ENCODE measurements at places on chromosomes 2 and 18.

DNA sequence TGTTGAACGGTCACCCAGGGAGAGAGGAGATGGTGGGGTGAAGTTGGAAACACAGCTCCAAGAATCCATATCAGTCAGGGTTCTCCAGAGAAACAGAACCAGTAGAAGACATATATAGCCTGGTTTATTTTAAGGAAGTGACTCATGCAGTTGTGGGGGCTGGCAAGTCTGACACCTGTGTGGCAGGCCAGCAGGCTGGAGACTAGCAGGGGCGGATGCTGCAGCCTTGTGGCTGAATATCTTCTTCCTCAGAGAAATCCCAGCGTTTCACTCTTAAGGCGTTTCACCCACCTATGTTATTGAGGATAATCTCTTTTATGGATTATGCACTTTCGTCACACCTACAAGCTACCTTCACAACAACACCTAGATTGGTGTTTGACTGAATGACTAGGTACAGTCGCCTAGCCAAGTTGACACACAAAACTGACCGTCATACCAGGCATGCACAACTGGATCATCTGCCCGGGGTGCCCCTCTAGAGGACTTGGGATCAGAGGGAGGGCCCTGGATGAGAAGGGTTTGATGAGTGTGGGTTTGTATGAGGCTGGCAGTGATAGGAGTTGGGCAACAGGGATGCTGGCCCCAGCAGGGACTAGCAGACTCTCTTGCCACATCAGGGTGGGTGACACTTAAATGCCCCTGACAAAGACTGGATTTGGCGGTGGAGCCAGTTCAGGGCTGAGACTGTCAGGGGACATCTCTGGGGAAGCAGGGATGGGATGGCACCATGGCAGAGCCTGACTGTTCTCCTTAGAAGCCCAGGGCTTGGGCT, 23.4 kb downstream of the MROH2A start:
- no peak for DNase-seq

GRCh38 chr18:43705850-43706249, 428.6 kb upstream of the SYT4 start:
- DNase-seq = no peak

DNA sequence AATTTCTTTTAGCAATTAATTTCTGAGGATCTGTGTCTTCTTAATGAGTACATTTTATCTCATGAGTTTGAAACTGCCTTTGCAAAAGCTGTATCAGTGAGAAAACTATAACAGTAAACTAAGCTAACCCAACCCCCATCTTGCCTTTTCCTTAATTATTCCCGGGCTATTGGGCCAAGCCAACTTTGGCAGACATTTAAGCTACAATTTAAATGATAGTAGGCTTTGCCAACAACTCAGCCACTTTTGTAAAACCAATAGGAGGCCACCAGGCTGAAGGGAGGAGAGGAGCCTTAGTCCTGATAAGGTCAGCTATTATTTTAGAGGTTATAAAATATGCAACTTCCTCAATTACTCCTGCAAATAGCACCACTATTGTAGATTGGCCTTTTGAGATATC, 218.0 kb upstream of the KCNJ3 start:
- DNase-seq = no peak

- DNase-seq = no peak
These were observed 74.3 kb upstream of the CYRIA start for GRCh38 chr2:16739778-16740581.

GRCh38 chr2:216519154-216519762, 20.6 kb downstream of the RPL37A start:
- peak; percentile 13 for DNase-seq

GRCh38 chr2:16115881-16116830, 175.8 kb downstream of the MYCN start:
- DNase-seq = no peak

DNA sequence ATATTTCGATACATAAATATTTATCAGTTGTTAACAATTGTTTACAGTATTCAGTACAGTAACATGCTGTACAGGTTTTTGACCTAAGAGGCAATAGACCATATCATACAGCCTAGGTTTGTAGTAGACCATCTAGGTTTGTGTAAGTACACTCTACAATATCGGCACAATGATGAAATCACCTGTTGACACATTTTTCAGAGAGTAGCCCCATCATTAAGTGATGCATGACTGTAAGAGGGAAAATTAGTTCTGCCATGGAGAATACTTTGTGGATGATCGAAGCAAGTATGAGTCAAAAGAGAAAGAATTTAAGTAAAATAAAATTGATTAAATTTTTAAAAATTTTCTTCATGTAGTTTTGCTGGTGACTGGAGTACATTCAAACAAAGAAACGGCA, 32.6 kb downstream of the VIT start:
- DNase-seq = no peak

GRCh38 chr18:10787293-10787901, 261.6 kb downstream of the NAPG start:
- DNase-seq = peak; percentile 76

- no peak for DNase-seq
These were observed 16.4 kb upstream of the CNRIP1 start for GRCh38 chr2:68336192-68336591.

DNA sequence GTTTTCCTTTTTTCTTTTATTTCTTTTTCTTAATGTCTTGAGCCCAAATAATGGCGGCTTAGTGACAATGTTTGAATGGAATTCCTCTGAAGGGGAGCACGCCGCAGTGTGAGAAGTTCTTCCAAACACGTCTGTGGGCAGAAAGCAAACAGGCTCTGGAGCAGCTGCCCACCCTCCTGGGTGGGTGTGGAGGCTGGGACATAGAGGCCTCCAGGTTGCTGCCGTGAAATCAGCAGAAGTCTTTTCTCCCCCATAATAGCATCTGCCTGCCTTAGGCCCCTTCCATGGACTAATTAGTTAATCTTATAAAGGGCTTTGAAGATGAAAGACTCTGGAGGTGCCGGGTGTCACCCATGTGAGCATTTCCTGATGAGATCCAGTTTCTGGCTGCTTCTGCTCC, 213.9 kb downstream of the SH3RF3 start:
- no peak for DNase-seq

- DNase-seq = no peak
These were observed 539.4 kb upstream of the TNP1 start for GRCh38 chr2:217399291-217399690.

- DNase-seq = no peak
These were observed 25.3 kb upstream of the STARD7 start for GRCh38 chr2:96233880-96234316.

- no peak for DNase-seq
These were observed 1.4 kb upstream of the UCN start for GRCh38 chr2:27309651-27310050.

DNA sequence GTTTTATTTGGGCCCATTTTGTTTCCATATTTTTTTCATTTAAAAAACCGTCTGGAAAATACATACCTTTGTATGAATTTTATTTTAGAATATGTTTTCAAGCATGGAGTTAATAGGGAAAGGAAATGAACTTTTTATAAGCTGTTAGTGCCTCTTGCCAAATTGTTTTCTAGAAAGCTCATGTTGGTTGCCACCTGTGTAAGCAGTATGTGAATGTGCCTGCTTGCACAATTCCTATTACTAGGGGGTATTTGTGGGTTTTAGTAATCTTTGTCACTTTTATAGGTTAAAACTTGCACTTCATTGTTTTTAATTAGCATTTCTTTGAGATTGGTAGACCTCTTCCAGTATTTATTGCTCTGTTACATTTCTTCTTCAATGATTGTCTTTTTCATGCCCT, 107.3 kb downstream of the TANC1 start:
- no peak for DNase-seq

DNA sequence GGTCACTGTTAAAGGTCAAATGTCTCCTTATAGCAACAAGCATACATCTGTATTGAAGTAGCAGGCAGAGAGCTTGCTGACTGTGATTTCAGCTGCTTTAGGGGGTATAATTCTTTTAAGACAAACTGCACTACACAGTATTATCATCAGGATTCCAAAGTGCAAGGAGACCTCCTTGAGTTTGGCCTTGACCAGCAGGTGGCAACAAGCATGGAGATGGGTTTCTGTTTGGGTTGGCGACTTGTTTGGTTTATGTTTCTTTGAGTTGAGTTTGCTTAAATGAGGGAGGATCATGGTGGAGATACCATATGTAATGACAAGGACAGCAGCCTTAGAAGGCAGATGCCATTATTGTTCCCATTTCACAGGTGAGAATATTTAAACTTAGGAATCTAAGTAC, 681.0 kb upstream of the ID2 start:
- DNase-seq = no peak

DNA sequence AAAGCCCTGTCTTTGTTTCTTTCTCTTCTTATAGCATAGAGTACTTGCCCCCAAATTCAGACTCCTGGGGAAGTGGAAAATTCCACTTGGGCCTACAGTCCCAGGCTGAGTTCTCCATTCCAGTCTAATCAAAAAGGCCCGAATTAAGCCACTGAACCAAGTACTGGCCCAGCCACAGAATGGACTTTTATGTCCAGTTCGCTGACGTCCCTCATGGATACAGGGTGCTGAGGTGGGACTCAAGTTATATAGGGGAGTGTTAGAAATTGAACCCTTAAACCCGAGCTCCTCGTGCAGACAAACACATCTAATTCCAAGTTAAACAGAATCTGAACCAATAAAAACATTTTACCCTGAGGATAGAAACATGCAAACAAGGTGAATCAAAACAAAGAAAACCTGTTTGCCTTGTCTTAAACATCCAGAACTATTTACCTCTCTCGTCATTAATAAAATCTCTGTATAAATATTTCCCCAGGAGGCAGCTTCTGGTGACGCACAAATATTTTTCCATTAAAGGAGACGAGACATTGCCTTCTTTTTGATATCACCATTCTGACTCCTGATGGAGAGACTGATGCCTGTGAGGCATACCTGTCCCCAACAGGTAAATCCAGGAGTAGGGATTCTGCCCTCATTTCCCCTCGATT, 136.8 kb upstream of the ARL4C start:
- no peak for DNase-seq

DNA sequence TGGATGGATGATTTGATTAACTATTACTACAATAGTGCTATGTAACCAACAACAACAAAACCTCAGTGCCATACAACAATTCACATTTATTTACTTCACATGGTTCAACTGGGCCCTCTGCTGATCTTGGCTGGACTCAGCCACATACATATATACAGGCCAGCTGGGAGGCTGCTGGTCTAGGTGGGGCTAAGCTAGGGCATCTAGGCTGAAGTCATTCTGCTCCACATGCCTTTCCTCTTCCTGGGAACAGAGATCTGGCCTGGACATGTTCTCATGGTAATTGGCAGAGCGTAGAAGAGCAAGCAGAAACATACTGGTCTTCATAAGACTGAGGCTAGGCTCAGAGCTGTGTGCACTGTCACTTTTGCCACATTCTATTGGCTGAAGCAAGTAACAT, 102.8 kb upstream of the RNF152 start:
- no peak for DNase-seq

GRCh38 chr18:5444847-5445246, 99.0 kb downstream of the EPB41L3 start:
- no peak for DNase-seq

- peak; percentile 49 for DNase-seq
These were observed 44.6 kb downstream of the HAUS1 start for GRCh38 chr18:46148810-46149209.

DNA sequence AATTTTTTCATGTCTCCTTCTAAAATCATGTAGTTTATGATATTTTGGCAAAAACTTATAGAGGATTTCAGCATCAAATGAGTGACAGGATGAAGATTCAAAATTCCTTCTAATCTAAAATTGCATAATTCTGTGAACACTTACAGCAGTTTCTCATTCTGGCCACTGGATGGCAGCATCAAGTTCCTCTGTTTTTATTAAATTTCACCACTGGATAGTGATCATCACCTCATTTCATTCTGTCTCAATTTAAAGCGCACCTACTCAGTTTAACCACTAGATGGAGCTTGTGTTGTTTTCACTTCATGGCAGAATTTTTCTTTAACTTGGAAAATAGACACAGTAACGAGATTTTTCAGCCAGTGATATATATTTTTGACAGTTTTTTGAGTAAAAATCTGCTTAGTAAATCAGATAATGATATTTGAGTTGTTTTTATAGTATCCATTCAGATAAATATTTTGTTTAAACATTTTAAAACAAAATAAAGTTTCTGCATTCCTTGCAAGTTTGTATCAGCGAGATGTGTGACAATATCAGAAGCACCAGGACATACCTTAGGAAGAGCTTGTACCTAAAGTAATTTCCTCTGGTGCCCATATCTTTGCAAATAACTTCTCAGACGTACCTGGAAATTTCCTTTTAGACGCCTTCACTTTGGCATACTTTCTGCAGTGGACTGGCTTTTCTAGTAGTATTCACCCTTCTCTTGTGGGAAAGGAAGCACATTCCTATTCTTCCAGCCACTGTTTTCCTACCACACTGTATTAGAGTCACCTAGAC, 94.7 kb upstream of the ARHGAP15 start:
- peak; percentile 76 for DNase-seq

GRCh38 chr2:233565685-233566140, 869 bp downstream of the USP40 start:
- no peak for DNase-seq

DNA sequence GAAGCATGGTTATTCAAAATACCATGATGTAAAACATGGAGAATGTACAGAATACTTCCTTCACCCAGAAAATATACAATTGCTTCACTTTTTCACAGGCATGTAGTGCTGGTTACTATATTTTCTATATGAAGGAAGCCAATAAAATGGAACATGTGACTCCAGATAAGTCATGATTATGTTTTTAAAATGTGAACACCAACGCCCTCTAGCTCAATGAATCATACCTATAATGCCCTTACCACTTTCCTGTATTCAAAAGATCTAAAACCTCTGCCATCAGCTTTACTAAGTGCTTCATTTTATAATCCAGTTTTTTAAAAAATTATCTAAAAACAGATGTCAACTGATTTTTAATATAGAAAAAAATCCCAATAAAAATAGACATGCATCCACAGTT, 59.9 kb downstream of the SMAD2 start:
- DNase-seq = no peak

- no peak for DNase-seq
These were observed 263.3 kb upstream of the PKDCC start for GRCh38 chr2:41784496-41784895.

GRCh38 chr2:28662044-28662443, 89.6 kb upstream of the PPP1CB start:
- DNase-seq = no peak

DNA sequence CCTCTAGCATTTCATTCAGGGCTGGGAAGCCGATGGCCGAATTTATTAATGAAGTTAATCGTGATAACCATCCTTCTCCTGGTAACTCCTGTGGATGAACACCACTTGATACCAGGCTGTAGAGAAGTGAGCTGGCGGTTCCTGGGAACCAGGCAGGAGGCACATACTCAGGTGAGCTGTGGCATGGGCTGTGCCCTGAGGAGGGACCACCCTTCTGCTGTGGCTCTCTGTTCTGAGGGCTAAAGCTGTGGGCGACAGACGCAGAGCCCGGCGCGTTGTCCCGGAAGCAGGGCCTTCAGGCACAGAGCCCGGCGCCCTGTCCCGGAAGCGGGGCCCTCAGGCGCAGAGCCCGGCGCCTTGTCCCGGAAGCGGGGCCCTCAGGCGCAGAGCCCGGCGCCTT, 462.3 kb upstream of the SALL3 start:
- no peak for DNase-seq

- DNase-seq = no peak
These were observed 30.3 kb upstream of the GPR17 start for GRCh38 chr2:127615511-127616166.

GRCh38 chr2:190607657-190608357, 41.1 kb upstream of the NAB1 start:
- DNase-seq = no peak

GRCh38 chr18:56085551-56085950, 497.6 kb upstream of the TCF4 start:
- no peak for DNase-seq

- DNase-seq = no peak
These were observed 549.0 kb upstream of the ID2 start for GRCh38 chr2:8132879-8133278.

GRCh38 chr2:121803503-121803902, 48.1 kb downstream of the TSN start:
- no peak for DNase-seq
